ENCODE measurements at places on chromosomes 2 and 18.

GRCh38 chr18:63158676-63159291 lies 160.8 kb downstream of the BCL2 start:
- no peak for DNase-seq

GRCh38 chr2:147031897-147032296 lies 812.9 kb upstream of the ACVR2A start:
- no peak for DNase-seq

GRCh38 chr2:63840081-63840784 lies 1.5 kb upstream of the UGP2 start:
- DNase-seq: no peak

DNA sequence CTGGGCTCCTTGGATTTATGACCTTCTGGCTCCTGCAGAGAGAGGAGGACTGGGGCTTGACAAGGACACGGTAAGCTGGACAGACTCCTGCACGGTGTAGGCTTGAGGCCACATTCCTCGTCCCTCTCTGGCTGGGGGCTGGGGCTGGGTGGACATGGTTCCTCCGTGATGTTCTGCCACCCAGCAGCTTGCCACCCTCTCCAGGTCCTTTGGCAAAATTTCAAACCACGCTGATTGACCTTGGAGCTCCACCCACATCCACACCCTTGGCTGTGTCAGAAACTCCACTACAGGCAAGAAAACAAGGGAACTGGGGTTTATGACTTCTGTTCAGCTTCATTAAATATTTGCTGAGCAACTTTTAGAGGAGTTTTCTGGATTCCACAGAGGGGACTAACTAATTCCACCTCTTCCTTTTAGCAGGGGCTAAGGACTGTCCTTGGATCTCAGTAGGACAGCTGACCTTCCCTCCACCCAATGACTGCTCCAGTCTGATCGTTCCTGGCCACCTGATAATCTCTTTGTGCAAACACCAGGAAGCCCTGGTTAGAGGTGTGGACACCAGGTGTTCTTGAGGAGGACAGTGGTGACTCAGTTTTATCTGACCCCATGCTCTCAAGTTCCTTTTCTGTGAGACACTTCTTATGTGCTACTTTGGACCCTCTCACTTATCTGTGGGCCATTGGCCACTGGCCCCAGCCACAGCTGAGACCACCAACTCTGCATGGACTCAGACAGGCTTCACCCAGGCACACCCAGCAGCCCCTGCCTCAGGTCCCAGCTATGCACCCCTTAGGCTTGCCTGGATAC lies 29.3 kb downstream of the GPR55 start:
- DNase-seq: no peak

GRCh38 chr2:43906448-43907109 lies 67.8 kb downstream of the ABCG8 start:
- no peak for DNase-seq

DNA sequence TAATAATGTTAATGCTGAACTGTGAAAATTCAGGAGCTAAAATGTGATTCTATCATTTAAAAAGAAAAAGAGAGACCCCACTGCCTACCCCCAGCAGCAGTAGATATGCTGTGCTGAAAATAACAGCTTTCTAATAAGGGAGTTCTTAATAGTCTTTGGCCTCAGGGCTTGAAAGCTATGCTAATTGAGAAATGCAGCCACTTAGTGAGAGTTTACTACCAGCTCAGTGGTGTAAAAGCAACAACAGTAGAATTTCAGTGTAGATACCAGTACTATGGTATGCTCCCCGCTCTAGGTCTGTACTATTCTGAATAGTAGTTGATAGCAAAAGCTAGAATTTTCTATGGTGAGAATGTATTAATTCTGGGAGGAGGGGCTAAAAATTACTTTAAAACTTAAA lies 303.1 kb upstream of the VWC2L start:
- DNase-seq: no peak

DNA sequence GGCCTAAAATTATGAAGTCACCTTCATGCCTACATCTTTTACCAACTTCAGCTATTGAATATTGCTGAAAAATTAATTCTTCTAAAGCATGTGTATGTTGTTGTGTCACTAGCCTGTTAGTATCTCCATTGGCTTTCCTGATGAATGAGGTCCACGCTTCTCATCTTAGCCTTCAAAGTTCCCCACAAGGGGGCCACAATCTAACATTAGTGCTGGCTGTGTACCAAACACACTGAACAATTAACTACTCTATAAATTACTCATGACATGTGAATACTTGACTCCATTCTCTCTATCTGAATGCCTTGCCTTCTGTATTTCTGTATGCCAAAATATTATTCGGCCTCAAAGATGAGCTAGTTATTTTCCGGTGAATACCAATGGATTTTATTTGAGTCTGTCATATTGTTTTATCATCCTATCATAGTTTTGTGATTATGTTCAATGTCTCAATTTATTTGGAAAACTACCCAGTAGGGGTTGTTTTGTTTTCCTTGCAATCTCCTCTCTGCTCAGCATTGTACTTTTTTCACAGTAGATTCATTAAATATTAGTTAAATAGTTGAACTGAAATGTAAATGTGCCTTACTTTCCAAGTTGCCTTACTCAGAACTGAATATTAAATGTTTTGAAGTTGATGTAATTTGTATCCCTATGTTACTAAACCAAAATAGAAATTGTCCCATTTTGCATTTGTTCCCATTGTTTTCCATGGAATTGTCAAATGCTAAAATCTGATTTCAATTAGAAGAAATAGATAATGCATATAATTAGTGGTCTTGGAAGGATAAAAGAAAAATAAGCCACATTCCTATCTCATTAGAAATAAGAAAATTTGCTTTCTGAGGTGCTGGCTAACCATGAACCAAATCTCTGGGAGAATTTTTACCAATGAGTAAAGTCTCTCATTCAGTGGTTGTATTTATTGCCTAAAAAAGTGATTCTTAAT lies 208.4 kb upstream of the COL3A1 start:
- DNase-seq: no peak

DNA sequence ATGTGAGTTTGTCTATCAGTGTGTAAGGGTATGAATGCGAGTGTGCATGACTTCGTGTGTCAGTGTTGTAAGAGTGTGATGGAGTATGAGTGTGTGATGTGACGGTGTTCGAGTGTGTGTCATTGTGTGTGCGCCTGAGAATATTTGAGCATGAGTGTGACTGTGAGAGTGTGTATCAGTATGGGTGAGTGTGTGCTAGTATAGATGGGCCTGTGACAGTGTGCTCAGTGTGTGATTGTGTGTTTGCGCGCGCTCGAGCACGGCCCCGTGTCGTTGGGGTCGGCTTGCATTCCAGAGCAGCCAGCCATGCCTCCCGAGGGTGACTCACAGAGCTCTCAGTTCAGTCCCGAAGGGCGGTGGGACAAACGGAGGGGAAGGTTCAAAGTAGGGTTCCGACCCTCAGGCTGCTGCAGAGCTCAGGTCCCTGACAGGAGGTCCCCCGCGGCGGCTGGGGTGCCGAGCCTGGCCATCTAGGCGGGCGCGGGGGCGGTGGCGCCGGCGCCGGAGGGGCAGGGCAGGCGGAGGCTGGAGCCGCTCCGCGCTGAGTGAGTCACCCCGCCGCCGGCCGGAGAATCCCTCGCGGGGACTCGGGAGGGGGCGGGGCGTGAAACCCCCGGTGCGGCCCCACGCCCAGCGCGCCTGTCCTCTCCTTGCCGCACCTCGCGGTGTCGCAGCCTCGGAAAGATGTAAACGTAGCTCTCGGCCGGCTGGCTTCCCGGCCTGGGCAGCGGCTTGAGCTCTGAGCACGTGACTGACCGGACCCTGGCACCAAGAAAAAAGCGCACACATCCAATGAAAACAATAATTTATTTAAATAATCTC lies 3.8 kb downstream of the DLX2 start:
- DNase-seq: no peak

- no peak for DNase-seq
These were observed 40.3 kb downstream of the CYB5A start for GRCh38 chr18:74251297-74252038.

GRCh38 chr18:72206814-72207213 lies 337.3 kb downstream of the CBLN2 start:
- DNase-seq: no peak

GRCh38 chr2:230010501-230010900 lies 58.2 kb downstream of the SLC16A14 start:
- DNase-seq: no peak

GRCh38 chr2:71767663-71768062 lies 314.3 kb downstream of the DYSF start:
- DNase-seq: no peak

- no peak for DNase-seq
These were observed 203.6 kb upstream of the GALNT5 start for GRCh38 chr2:157053876-157054275.

GRCh38 chr2:36367486-36367885 lies 11.9 kb downstream of the CRIM1 start:
- DNase-seq: no peak

GRCh38 chr18:2823966-2824365 lies 22.8 kb upstream of the EMILIN2 start:
- DNase-seq: no peak

GRCh38 chr2:178796079-178796677 lies 11.0 kb downstream of the TTN start:
- no peak for DNase-seq

- no peak for DNase-seq
These were observed 1.4 kb downstream of the RFX8 start for GRCh38 chr2:101473591-101473910.

- DNase-seq: no peak
These were observed 452.7 kb downstream of the TGIF1 start for GRCh38 chr18:3902676-3903075.

GRCh38 chr2:223950448-223951347 lies 5.6 kb upstream of the WDFY1 start:
- no peak for DNase-seq

DNA sequence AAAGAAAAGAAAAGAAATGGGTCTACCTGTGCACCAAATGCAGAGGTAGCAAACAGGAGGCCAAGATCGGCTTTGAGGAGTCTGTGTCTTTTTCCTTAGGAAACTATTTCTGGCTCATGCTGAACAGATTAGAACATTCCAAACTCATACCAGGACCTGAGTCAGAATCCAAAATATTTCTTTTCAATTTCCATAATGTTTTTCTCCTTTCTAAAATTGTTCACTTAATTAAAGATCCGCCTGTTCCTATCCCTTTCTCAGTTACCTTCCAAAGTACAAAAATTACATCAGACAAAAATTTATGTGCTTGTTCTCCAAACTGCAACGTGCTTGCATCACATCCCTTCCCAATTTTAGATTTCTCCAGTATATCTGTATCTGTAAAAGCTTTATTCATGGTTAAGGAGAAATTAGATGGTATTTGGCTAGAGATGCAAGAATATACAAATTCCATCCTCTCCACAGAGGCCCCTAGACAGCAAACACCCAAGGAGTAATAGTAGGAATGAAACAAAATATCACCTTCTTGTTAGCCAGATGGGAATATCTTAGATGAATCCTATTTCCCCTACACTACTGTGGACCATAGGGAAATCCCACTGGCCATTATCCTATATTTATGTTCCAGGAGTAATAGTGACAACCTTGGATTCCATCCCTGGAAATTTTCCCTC lies 130.6 kb downstream of the LNPK start:
- DNase-seq: no peak
